T-cell (primary cell): ENCODE measurements at places on chromosomes 2 and 18. TPM values are rescaled to one million over a fixed set of nuclear protein-coding genes. Genes with fewer than 3 reads are reported as not detected.
A peak's percentile ranks its signal among the peaks of the same experiment; 100 is the strongest.

CDK15 gene
- not detected for total RNA-seq

GRCh38 chr2:224876522-224876921 is 160.4 kb upstream of the CCDC195 start:
- DNase-seq, result no peak
- no peaks in the 10 kb centered on the region for H3K27me3 ChIP-seq
- H3K27ac ChIP-seq, result no peak overlapping the region
- H3K4me1 ChIP-seq, result peaks cover 5% of the 10 kb centered on the region

SMYD1 gene
- total RNA-seq, result not detected

DNA sequence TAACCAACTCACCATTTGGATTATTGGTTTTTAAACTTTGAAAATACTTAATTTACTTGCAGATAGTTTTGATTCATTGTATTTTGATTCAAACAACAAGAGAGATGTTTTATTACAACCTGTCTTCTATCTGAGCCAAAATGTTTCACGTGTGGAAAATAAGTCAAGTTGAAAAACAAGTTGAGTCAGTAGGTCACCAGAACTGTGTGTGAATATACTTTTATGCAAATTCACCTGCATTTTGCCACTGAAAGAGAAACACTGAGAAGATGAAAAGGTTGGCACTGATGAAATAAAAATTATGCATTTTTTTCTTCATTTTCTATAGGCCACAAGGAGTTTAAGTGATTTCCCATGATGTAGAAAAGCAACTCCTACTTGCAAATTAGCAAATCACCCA is 68.3 kb downstream of the ICOS start:
- H3K27ac ChIP-seq, result peak overlapping the region; percentile 51
- H3K4me3 ChIP-seq, result no peak overlapping the region
- no peaks in the 10 kb centered on the region for H3K27me3 ChIP-seq
- H3K36me3 ChIP-seq, result no peaks in the 10 kb centered on the region

LOXHD1 gene
- total RNA-seq, result 0.21 TPM

- peaks cover 12% of the 10 kb centered on the region for H3K27me3 ChIP-seq
- H3K4me3 ChIP-seq, result no peak overlapping the region
- no peak for DNase-seq
- H3K36me3 ChIP-seq, result no peaks in the 10 kb centered on the region
Observed at GRCh38 chr18:78768656-78769501, 210.7 kb upstream of the SALL3 start.

SOS1 gene
- 82.9 TPM for total RNA-seq

DNA sequence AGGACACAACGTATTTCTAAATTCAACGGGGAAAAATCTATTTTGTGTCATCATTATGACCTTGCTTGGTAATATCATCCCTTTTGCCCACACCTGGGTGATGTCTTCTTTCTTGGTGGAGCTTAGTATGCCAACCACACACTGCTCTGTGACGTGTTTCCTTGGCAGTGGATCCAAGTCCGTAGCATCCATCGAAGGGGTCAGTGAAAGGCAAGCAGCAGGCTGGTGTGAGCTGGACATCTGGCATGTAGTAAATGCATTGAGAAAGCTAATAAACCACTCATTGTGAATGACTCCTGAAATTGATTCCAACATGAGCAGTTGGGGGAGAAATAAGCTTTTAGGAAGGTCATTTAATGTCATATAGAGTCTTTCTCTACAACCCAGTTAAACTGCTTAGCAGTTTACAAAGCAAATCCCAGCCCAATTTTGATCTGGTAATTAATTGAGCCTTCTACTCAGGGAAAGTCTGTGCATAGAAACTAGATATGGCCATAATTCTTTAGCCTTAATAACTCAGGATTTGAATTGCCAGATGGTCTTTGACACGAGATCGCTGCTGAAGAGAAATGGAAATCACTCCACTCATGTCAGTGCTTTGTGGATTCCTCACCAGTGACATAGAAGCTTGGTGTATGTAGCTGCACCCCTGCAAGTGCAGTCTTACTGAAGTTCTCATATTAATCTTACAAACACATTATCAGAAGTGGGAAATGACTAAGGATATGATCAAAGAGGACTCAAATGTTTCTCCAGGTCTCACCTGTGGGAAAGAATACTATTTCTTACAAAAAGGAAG is 494.8 kb downstream of the CMPK2 start:
- H3K4me3 ChIP-seq, result no peak overlapping the region
- no peak overlapping the region for H3K27ac ChIP-seq
- H3K36me3 ChIP-seq, result no peaks in the 10 kb centered on the region
- no peaks in the 10 kb centered on the region for H3K27me3 ChIP-seq

ALPG gene
- 0.15 TPM for total RNA-seq

DNA sequence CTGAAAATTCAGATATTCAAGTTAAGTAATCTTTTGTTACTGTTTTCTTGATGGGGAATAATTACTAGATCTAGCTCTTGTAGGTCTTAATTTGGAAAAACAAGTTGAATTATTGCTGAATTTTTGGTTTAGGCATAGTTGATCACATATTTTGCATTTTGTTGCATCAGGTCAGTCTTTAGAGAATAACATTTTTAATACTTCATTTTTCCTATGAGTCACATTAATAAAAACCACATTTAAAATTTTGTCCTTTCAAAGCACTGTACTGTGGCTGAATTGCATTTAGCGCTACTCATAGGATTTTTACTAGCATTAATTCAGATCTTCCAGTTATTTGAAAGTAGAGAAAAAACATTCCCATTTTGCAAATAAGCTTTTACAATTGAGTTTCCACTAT is 23.2 kb downstream of the MAP4K4 start:
- peak overlapping the region; percentile 75 for H3K27ac ChIP-seq
- H3K27me3 ChIP-seq, result no peaks in the 10 kb centered on the region
- H3K4me1 ChIP-seq, result peaks cover 78% of the 10 kb centered on the region
- H3K36me3 ChIP-seq, result no peaks in the 10 kb centered on the region
- DNase-seq, result no peak

DNA sequence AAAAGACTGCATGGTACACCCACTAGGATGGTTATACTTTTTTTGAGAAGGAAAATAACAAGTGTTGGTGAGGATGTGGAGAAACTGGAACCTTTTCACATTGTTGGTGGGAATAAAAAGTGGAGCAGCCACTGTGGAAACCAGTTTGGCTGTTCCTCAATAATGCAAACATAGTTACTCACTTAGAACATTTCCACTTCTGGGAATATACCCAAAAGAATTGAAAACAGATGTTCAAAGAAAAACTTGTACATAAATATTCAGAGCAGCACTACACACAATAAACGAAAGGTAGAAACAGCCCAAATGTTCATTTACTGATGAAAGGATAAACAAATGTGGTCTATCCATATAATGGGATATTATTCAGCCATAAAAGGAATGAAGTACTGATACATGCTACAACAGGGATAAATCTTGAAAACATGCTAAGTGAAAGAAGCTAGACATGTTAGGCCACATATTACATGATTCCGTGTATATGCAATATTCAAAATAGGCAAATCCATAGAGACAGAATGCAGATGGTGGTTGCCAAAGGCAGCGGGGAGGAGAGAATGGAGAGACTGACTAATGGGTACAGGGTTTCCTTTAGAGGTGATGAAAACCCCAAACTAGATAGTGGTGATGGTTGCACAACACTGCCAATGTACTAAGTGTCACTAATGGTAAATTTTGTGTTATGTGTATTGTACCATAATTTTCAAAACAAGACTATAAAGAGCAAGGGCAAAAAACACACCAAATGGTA is 20.9 kb upstream of the LMAN1 start:
- H3K27me3 ChIP-seq, result no peaks in the 10 kb centered on the region
- H3K4me3 ChIP-seq, result no peak overlapping the region
- H3K4me1 ChIP-seq, result no peaks in the 10 kb centered on the region
- H3K36me3 ChIP-seq, result no peaks in the 10 kb centered on the region
- H3K27ac ChIP-seq, result no peak overlapping the region

GRCh38 chr2:223055140-223055539 is 3.1 kb downstream of the KCNE4 start:
- H3K27ac ChIP-seq, result no peak overlapping the region
- H3K4me1 ChIP-seq, result no peaks in the 10 kb centered on the region
- no peaks in the 10 kb centered on the region for H3K27me3 ChIP-seq
- DNase-seq, result no peak

DNA sequence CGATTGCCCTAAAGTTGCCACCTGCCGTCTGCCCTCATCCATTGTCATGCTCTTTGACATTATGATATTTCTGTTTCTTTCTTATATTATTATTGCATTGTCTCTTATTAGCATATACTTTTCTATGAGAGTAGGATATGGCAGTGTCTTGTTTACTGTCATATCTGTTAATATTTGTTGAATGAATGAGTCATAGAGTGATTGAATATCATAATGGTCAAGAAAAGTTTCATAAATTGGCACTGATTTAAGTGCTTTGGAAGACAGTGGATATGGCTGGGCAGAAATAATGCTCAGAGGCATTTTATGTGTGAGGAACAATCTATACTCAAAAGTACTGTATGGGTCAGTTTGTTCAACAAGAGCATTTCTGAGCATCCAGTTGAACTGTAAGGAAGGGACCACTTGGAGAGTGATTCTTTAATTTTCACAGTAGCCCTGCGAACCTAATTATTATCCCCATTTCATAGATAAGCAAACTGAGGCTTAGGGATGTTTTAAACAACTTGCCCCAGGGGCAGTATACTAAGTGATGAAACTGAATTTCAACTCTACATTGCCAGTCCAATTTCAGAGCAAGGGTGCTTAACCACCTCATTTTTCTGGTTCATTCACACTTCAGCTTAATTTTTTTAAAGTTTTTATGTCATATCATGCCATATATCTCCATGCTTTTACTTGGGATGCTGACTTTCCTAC is 175.5 kb upstream of the FOSL2 start:
- H3K4me3 ChIP-seq, result no peak overlapping the region
- no peaks in the 10 kb centered on the region for H3K27me3 ChIP-seq
- H3K27ac ChIP-seq, result no peak overlapping the region
- H3K36me3 ChIP-seq, result no peaks in the 10 kb centered on the region
- H3K4me1 ChIP-seq, result peaks cover 2% of the 10 kb centered on the region

TRIM43 gene
- total RNA-seq, result not detected

DNA sequence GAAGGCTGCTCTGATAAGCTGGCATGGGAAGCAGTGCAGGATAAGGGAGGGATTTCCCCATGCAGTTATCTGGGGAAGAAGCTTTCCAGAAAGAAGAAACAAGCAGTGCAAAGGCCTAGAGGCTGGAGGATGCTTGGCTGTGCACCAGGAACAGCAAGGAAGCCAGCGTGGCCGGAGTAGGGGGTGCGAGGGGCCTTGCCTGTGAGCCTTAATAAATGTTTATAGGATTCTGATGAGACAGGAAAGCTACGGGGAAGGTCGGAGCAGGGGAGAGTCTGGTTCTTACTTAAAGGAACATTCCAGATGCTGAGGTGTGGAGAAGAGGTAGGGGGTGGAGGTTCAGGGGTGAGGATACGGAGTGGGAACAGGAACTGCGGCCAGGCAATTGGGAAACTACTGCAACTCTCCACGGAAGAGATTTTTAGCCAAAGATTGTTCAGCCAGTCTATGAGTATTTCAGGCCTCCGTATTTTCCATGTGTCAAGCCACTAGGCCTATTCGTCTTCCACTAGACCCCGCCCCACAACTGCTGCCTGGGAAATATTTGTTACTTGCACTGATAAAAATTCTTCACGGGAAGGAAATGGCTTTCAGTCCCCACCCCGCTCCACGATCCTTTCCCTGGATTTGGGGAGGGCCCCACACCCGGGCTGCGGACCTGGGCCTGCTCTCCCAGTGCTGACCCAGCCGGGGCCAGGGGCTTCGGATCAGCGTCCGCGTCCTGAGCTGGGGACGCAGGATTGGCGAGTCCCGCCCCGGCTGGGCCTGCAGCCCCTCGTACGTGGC is 516 bp downstream of the EIF2AK2 start:
- peaks cover 8% of the 10 kb centered on the region for H3K4me1 ChIP-seq
- peak overlapping the region; percentile 78 for H3K4me3 ChIP-seq
- H3K27ac ChIP-seq, result peak overlapping the region; percentile 69
- DNase-seq, result peak; percentile 25
- no peaks in the 10 kb centered on the region for H3K36me3 ChIP-seq

SCYGR4 gene
- total RNA-seq, result not detected

CNDP1 gene
- not detected for total RNA-seq

CRACDL gene
- total RNA-seq, result 0.23 TPM

TUBA3D gene
- not detected for total RNA-seq

HOXD12 gene
- not detected for total RNA-seq

DNA sequence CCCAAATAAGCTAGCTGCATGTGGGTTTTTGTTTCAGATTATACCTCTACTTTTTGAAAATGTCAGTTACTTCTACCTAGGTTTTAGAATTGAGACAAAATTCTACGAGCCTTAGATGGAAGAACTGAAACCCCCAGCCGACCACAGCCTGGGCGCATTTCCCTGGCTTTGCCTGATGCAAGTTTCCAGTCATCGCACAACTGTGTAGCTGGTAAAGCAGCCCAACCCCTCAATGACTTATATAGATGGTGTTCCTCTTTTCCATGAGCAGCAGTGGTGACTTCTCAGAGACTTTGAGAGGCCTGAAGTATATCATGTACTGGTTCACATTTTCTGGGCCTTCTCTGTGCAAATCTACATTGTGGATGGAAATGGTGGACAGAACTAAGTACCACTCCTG is 515.4 kb upstream of the RAB6C start:
- no peak overlapping the region for H3K27ac ChIP-seq
- no peak for DNase-seq
- no peak overlapping the region for H3K4me3 ChIP-seq
- no peaks in the 10 kb centered on the region for H3K36me3 ChIP-seq

DNA sequence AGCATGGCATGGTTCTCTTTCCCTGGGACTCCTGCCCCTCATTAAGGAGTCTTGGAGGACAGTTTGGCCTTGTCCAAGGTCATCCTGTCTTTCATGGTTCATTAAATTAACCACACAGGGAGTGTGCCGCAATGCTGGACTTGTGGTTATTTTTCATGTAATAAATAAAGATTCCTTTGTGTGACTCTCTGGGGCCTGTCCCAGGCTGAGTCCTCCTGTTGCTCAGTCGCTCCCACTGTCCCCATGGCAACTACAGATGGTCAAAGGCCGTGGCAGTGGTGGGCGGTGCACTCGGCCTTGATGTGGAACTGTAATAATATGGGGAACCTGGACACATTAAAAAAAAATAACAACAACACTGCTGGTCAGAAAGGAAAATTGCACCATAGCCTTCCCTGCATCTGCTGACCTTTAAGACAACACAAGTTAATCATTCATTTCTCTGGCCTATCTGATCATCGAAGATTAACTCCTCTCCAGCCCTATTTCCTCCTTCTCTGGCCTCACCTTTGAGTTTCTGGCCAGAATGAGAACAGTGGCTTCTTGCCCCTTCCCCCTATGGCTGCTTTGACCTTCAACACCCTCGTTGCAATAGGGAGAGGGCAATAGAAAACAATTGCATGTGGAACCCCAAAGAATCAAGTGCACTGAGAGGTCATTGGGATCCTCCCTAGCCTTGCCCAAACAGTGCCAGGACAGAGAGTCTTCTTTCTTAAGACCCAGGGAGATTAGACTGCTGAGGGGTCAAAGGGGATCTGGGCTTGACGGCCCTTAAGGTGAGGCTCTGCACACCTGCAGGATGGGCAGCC is 44.7 kb downstream of the PSD4 start:
- no peak for DNase-seq
- no peaks in the 10 kb centered on the region for H3K36me3 ChIP-seq
- no peak overlapping the region for H3K4me3 ChIP-seq

- H3K4me3 ChIP-seq, result peak overlapping the region; percentile 18
- H3K4me1 ChIP-seq, result peaks cover 93% of the 10 kb centered on the region
- no peak for DNase-seq
- H3K36me3 ChIP-seq, result no peaks in the 10 kb centered on the region
Observed at GRCh38 chr2:105797298-105797819, 52.6 kb downstream of the NCK2 start.

NTSR2 gene
- not detected for total RNA-seq
